ENCODE measurements at places on chromosomes 4 and X.

DNA sequence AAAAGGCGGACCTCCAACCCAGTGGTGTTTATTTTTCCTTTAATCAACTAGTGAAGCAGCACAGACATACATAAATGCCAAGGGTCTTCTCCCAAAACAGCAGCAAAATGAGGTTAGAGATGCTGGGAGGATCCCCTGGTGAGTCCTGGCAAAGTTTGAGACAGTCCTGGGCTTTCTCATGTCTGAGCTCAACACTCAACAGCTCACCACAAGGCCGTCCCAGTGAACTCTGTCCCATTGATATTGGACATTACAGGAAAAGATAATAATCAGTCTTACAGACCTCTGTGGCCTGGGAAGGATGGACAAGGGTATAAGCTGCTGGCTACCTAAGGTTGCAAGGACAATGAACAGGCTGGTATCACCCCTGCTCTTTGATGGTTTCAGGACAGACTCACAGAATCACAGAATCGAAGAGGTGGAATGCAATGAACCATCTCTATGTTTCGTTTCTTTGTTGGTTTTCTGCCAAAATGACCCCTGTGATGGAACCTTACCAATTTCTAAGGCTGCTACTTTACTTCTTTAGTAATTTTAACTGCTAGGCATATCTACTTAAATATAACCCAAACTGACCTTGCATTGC, 551.8 kb downstream of the RAB28 start:
- DNase-seq, result no peak

- no peak for DNase-seq
Observed at GRCh38 chr4:22301253-22301652, 214.6 kb downstream of the ADGRA3 start.

DNA sequence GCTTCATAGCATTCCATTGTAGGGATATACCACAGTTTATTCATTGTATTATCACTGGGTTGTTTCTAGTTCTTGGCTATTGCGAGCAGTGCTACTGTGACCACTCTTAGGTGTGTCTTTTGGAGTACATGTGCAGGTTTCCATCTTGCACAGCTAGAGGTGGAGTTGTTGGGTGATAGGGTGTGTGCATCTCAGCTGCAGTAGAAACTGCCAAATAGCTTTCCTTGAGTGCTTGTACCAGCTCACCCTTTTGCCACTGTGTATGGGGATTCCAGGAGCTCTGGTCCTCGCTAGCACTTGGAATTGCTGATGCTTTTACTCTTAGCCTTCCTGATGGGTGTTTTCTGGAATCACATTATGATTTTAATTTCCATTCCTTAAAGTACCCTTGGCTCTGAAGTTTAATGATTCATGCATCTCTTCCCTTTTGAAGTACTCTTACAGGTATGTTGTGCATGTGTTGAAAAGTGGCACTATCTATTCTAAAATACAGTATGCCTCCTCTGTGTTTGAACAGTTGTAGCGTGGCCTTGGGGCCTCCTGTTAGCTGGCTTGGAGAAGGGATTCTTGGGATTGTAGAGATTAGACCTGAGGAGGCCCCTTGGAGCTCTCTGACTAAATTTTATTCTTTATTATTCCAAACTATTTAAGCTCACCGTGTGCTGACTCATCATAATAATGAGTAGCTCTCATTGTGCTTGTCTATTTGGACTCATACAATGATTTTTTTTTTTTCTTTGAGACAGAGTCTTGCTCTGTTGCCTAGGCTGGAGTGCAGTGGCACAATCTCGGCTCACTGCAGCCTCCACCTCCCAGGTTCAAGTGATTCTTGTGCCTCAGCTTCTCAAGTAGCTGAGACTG, 38.4 kb downstream of the HTT start:
- DNase-seq, result no peak

DNA sequence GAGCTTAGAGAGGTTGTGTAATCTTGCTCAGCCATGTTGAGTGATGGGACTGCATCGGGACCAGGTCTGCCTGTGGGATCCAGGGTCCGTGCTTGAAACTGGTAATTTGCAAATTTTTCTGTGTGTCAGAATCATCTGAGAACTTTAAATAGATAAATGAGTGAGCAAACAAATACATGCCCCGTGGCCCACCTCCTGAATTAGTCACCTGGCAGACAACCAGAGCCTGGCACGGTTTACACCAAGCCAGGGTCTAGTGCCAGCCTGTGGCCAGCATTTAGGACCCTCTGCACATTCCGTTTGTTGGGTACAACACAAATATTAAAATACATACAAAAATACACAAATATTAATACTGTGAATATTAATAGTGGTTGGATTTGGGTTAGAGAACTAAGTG, 90.6 kb upstream of the STOX2 start:
- DNase-seq, result no peak

DNA sequence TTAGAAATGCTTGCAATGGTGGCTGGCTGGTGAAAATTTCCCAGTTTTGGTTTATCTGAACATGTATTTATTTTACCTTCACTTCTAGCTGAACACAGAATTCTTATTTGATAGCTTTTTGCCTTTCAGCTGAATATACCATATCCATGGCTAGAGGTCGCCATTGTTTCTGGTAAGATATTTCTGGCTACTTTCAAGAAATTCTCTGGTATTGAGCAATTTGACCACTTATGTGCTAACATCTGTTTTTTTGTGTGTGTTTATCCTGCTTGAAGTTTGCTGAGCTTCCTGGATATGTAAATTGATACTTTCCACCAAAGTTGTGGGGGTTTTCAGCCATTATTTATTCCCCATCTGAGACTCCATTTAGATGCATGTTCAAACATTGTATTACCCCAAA, 75.4 kb downstream of the FBXW7 start:
- DNase-seq, result no peak

GRCh38 chrX:15724911-15725310, 13.2 kb upstream of the CA5B start:
- no peak for DNase-seq

DNA sequence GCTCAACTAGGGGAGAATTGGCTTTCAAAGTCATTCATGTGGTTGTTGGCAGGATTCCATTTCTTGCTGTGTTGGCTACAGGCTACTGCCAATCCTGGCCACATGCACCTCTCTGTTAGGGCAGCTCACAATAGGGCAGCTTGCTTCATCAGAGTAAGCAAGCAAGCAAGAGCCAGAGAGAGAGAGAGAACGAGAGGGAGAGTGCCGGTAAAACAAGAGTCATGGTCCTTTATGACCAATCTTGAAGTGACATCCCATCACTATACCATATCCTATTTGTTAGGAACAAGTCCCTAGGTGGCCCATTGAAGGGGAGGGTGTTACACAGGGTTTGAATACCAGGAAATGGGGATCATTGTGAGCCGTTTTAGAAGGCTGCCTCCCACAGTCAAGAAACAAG, 33.0 kb upstream of the TLR2 start:
- no peak for DNase-seq

- DNase-seq, result peak; percentile 58
Observed at GRCh38 chrX:39613997-39614679, 483.6 kb downstream of the BCOR start.

DNA sequence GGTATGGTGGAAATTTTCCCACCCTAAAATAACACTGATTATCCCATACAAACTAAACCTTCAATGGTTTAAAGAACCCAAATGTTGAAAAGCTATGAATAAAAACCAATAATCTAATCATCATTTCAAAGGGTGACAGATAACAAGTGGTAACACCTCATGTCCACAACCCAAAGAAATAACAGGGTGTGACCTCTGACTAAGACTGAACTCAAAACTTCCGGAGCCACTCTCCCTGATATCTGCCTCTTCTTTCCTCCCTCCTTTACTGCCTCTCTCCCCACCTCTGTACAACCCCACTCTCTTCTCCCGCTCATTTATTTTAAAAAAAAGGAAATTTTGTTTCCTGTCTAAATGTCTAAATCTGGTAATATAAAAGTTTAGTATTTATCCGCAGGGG, 11.5 kb downstream of the FBXW7 start:
- no peak for DNase-seq

GRCh38 chr4:186902361-186902760, 178.7 kb upstream of the FAT1 start:
- no peak for DNase-seq

DNA sequence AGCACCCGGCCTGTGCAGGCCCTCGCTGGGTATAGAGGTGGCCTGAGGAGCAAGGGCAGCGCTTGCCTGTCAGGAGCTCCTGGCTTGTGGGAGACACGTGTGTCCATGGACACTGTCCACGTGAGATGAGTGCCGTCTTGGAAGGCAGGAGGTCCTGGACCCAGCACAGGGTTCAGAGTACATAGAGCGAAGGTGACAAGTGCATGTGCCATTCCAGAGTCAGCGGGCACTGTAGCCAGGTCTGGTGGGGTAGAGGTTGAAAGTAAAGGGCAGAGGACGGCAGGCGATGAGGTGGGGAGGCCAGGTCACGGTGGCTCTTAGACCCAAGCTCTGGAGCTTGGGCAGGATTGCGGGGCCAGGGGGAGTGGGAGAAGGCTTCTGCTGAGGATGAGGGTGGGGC, 28.4 kb upstream of the TADA2B start:
- DNase-seq, result no peak

DNA sequence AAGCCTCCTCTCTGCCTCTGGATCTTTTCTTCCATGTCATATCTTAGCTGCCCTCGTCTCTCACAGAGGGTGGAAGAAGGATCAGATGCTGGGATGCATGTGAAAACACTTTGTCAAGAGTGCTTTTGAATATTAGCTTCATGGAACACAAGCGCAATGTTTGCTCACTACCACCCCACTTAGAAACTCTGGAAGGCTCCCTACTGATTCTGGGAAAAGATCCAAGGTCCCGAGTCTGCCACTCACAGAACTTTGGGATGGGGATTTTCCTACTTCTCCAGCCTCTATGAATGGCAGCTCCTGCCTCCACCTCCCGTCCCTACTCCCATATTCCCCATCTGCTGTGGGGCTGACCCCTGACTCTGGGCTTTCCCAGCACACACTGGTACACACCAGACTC, 40.2 kb upstream of the CRMP1 start:
- DNase-seq, result no peak

DNA sequence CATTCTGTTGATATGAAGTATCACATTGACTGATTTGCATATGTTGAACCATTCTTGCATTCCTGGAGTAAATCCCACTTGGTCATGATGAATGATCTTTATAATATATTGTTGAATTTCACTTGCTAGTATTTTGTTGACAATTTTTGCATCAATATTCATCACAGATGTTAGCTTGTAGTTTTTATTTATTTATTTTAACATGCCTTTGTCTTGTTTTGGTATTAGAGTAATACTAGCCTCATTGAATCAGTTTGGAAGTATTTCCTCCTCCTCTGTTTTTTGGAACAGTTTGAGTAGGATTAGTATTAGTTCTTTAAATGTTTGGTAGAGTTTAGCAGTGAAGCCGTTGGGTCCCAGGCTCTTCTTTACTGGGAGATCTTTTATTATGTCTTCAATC, 13.9 kb upstream of the ADH1C start:
- DNase-seq, result no peak

DNA sequence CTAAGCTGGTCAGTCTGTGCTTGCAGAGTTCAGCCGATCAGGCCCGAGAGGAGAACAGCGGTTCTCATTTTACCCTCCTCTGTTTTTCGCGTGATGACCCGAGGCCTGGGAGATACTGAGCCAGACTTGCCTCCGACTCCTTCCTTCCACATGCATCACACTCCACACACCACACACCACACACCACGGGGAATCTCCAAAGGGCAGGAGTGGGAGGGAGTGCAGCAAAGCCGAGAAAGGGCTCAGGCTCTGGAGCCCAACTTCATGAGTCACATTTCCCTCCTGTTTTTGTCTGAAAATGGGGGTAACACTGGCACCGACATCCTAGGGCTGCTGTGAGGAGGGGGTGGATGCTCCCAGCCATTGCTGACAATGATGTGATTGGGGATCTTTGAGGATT, 38.9 kb downstream of the TKTL1 start:
- DNase-seq, result peak; percentile 37

GRCh38 chr4:72538006-72538405, 31.0 kb downstream of the ADAMTS3 start:
- no peak for DNase-seq

- DNase-seq, result no peak
Observed at GRCh38 chrX:68914479-68914946, 85.7 kb downstream of the EFNB1 start.

GRCh38 chrX:94576367-94577004, 902.5 kb downstream of the FAM133A start:
- no peak for DNase-seq

GRCh38 chr4:68176500-68176899, 46.8 kb upstream of the TMPRSS11F start:
- no peak for DNase-seq

DNA sequence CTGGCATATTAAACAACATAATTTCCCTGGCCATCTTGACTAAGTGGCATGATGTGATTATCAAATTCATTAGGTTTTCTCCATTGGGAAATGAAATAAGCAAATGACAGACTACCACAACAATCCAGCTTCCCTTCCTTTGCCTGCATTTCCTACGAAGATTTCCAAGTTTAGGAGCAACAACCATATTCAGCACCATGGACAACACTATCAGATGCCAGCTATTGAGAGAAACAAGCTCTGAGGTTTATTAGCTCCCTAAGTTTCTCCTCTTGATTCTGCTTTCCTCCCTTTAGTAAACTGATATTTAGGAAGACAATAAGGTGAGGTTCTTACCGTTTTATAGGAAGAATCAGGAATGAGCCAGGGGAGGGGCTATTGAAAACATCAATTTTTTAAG, 36.2 kb downstream of the DCX start:
- DNase-seq, result no peak

- no peak for DNase-seq
Observed at GRCh38 chrX:630007-630611, 482 bp upstream of the SHOX start.

DNA sequence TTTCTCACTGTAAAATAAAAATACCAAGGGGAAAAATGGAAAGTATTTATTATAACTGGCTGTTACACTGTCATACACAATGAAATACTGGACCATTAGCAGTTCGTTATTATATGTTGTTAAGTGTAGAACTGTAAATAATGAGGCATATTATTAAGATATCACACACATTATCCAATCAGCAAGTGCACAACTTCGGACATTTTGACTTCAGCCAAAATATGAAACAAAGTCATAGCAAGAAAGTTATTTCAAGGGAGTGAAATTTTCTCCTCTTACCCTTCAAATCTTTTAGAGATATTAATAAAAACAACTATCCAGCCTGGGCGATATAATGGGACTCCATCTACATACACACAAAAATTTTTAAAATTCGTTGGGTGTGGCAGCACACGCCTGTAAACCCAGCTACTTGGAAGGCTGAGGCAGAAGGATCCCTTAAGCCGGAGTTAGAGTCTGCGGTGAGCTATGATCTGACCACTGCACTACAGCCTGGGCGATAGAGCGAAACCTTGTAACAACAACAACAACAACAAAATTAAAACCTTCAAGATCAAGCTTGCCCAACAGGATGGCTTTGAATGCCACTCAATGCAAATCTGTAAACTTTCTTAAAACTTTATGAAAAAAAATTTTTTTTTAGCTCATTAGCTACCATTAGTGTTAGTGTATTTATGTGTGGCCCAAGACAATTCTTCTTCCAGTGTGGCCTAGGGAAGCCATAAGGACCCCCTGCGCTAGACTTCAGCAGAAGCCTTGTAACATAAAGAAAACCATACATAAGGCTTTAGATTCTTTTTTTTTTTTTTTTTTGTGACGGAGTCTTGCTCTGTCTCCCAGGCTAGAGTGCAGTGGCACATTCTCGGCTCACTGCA, 1.3 kb upstream of the CISD2 start:
- no peak for DNase-seq

All from stimulated activated CD8-positive, alpha-beta memory T cell treated with anti-CD3 and anti-CD28 coated beads, Interleukin-15, amount 100 ng/mL, for 48 hours (primary cell).